Activated CD8-positive, alpha-beta memory T cell treated with anti-CD3 and anti-CD28 coated beads for 4 hours (primary cell): ENCODE measurements at places on chromosomes 11 and 22.

- DNase-seq: no peak
Observed at GRCh38 chr11:74935285-74935684, 13.6 kb downstream of the XRRA1 start.

DNA sequence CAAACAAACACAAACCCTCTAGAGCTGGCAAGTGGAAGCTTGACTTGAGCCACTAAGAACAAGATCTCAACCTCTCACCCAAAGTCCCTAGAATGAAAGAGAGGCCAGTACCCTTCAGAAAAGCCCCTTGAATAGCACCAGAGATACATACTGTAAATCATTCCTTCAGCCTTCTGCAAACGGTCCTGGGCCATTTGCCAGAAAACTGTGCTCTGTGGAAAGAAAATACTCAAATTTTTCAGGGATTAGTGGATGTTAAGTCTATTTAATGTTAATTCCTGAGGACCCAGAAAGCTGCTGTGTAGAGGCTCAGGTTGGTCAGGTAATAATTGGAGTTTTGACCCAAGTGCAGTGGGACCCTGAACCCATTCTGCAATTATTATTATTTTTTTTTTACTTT lies 16.9 kb downstream of the SERPINH1 start:
- DNase-seq: no peak

- DNase-seq: no peak
Observed at GRCh38 chr11:45921561-45922424, 663 bp upstream of the LARGE2 start.

GRCh38 chr11:47107744-47108143 lies 68.9 kb downstream of the ARFGAP2 start:
- no peak for DNase-seq

DNA sequence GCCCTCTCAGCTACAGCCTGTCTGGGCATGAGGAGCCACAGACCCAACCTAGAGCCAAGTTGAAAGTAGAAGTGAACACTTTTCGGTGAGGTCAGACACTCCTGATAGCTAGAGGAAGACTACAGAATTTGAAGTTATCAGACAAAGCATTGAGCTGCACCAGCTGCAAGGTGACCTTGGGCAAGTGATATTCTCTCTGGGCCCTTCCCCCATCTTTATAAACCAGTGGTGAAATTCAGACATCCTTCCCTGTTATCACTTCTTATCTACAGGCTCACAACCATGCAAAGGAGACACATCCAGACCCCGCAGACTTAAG lies 8.0 kb upstream of the PMM1 start:
- no peak for DNase-seq
